ENCODE measurements at places on chromosomes 5 and 9.
A peak's percentile ranks its signal among the peaks of the same experiment; 100 is the strongest.

- no peak for DNase-seq
Observed at GRCh38 chr9:120542701-120543490, 37.1 kb downstream of the CDK5RAP2 start.

DNA sequence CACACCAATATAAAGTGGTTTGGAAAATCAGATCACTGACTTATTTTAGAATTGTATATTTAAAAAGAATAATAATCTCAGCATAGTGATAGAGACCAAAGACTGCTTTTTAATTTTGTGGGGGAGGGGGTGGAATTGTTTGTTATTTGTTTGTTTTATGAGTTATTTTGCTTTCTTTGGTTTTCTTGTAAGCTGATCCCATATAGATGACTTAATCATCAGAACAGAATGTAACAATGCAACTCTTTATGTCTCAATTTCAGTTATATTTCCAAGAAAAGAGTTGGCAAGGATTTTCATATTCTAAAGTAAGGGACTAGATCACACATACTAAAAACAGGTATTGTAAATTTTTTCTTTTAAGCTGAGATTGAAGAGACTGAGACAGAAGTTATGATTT is 984.9 kb downstream of the TLE4 start:
- no peak for DNase-seq

DNA sequence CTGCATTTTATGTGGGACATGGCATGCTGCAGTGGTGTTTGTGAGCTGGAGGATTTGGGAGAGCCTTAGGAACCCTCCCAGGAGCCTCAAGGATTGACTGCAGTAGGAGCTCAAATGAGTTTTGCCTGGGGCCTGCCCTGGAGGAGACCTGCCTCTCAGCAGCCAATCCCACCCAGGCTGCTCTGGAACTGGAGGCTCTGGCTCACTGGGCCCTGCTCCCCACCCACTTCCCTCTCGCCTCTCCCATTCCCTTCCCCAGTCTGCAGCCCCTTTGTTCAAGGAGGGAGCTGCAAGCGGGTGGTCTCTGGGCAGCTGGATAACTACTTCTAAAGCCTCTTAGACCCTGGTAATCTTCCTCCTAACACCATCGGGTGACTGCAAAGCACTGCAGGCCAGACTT is 24.2 kb downstream of the KCNIP1 start:
- DNase-seq: no peak

DNA sequence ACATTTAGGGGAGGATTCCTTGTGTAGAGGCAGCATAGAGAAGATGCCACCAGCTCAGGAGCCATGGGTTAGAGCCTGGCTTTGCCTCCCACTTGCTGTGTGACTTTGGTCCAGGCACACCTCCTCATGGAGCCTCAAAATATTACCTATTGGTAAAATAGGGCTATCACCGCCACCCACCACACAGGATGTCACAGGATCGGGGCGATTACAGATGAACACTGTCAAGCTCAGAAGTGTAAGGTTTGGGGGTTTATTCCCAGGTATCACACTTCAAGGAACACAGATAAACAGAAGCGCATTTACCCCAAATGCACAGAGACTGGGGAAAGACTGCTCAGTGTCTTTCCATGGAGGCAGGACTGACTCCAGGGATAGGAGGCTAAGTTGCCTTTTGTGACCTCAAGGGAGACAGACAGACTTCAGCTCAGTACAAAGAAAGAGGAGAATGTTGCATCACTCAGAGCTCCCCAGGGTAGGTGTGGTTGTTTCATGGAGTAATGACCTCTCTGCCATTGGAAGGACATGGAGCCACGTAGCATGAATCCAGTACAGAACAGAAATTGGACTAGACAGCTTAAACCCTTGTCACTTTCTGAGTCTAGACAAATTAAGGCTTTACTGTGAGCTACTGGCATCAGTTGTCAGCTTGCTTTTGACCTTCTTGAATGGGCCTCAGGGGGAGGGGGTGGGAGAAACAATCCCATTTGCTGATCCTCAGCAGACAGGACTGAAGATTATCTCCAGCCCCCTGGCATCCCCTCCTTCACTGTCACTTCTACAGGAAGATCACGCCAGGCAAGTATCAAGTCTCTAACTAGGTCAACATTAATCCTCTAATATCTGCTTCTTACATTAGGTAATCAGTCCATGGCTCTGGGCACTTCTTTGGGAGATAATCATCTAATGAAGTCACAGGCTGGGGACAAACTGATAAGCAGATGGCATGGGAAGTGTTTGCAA is 6.5 kb downstream of the TRAF1 start:
- no peak for DNase-seq

DNA sequence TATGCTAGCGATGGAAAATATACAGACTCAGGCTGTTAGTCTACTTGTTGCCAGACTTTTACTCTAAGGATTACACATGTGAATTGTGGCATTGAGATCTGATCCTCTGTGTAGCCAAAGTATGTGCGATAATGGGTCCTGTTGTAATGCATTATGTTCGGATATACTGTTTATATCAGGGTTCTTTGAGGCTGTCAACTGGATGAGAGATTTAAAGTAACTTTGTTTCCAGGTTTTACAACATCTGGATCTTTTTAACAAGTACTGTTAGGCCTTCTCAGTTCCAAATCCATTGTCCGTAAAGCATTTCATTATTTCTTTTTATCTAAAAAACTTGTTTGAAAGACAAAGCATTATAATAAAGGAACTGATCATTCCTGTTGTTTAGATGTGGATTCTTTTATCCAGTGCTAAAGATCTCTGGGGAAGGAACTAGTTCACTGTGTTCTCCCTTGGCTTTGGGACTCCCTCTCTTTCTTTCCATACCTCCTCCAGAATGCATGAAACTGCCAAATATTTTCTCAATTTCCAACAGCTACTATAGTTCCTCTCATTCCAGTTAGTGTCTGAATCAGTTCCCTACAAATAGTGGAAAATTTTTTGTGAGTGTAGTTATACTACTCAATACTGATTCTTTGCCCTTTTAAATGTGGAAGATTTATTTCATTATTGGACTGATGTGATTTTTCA is 68.8 kb downstream of the HACD4 start:
- no peak for DNase-seq

DNA sequence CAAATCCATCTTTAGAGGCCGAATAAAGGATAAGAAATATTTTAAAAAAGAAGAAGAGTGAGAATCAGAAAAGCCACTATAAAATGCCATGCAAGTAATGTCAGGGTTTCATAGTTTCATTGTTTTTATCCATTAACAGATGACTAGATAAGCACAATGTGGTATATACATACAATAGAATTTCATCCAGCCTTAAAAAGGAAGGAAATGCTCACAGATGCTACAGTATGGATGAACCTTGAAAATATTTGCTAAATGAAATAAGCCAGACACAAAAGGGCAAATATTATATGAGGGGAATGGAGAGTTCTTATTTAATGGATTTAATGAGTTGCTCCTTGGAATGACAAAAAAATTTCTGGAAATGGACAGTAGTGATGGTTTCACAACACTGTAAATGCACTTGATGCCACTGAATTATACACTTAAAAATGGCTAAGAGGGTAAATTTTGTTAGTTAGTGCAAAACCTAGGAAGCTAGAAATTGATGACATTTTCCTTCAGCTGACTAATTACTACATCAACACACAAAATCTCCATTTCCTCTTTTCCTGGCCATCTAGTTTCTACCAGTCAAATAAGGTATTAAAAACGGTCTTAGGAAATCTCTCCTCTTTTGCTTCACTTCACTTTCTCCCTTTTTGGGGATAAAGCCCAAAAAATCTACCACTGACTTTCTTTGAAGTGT is 86.6 kb downstream of the GNA14 start:
- no peak for DNase-seq

DNA sequence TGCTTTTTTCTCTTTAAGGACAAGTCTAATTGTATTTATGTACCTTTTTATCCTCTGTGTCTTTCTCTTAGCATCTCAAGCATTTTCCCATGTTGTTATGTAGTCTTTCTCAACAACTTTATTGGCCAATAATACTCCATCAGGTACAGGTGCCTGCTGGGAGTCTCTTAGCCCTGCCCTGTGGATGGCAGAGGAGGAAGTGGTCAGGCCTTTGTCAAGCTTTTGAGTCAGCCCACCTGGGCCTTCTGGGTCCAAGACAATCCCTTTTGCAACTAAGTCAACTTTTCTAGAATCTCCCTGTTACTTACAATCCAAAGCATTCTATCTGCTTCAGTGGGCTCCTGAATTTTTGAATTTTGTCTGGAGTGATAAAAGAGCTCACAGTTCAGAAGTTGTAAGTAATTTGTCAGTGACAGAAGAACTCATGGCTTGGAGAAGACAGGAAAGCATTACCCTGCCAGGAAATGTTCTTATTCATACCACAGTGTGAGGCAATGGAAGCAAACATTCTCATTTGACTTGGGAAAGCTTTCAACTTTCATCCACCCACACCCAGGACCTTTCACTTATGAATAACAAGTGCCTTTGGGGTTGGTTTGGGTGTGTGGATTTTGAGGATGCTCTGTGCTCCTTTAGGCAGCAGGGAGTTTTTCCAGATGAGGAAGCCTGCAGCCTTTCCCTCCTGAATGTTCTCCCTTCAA is 200.0 kb upstream of the S1PR3 start:
- no peak for DNase-seq

GRCh38 chr5:118778941-118779340 is 209.4 kb downstream of the DTWD2 start:
- DNase-seq: no peak

GRCh38 chr5:56490971-56491468 is 257.9 kb upstream of the ANKRD55 start:
- no peak for DNase-seq

- DNase-seq: no peak
Observed at GRCh38 chr5:37109338-37109737, 139.8 kb downstream of the CPLANE1 start.

- DNase-seq: no peak
Observed at GRCh38 chr5:168104811-168105481, 186.5 kb upstream of the WWC1 start.

DNA sequence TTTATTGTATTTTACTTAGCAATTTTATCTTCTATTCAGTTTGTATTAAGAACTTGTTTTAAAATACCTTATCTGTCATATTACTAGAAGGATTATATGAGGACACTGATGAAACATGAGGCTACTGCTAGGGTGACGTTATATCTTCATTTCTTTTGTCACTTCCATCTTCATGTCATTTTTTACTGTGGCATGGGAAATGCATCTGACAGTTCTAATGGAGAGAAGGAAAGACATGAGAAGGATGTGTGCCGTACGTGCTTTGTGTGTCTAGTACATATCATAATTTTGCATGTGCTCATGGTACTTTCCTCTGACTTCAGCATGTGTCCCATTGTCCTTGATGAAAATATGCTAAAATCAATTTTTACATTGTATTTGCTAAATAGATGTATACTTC is 258.2 kb downstream of the PTPRD start:
- DNase-seq: no peak

DNA sequence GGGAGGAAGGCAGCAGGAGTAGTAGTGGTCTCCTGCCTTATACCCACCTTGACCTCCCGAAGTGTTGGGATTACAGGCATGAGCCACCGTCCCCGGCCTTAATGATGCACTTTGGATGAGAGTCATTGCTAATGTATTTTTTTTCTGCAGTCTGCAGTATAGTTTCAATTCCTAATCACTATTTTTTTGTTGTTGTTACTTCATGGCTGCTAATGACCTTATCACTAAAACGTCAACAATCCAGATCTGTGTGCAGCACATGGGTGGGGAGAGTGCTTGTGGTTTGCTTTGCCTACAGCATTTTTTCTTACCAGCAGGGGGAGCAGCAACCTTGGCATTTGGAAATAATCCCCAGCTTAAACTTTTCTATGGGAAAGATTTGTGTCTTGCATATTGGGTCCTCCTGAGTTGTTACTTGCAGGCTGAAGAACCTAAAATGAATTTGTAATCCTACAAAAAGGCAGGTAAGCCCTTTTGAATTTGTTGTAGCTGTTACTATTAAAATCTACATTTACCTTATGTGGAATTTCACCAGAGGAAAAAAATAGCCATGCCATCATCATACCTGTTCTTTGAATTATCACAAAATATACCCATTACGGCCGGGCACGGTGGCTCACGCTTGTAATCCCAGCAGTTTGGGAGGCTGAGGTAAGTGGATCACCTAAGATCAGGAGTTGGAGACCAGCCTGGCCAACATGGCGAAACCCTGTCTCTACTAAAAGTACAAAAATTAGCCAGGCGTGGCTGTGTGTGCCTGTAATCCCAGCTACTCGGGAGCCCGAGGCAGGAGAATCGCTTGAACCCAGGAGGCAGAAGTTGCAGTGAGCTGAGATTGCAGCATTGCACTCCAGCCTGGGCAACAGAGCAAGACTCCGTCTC is 6.3 kb upstream of the MED7 start:
- DNase-seq: peak; percentile 46

DNA sequence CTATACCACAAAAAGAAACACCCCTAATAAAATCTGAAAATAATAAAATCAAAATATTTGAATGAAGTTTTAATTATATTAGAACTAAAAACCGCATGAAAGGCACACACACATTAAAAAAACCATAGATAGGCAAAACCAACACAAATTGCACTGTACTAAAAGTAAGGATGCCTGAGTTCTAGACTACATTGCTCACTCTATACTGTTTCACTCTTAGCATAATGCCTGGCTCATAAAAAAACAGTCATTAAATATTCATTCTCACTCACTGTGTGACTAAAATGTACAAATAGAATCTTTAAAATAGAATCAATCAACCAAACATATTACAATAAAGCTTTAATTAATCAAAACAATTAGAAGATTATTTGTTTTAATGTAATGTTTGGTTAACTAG is 41.7 kb downstream of the CETN3 start:
- no peak for DNase-seq

DNA sequence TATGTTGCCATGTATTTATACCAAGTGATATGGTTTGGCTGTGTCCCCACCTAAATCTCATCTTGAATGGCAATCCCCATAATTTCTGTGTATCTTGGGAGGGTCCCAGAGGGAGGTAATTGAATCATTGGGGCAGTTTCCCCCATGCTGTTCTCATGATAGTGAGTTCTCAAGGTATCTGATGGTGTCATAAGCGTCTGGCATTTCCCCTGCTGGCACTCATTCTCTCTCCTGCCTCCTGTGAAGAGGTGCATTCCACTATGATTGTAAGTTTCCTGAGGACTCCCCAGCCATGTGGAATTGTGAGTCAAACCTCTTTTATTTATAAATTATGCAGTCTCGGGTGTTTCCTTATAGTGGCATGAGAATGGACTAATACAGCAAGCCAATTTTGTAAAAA is 140.8 kb upstream of the ADAMTSL1 start:
- no peak for DNase-seq

DNA sequence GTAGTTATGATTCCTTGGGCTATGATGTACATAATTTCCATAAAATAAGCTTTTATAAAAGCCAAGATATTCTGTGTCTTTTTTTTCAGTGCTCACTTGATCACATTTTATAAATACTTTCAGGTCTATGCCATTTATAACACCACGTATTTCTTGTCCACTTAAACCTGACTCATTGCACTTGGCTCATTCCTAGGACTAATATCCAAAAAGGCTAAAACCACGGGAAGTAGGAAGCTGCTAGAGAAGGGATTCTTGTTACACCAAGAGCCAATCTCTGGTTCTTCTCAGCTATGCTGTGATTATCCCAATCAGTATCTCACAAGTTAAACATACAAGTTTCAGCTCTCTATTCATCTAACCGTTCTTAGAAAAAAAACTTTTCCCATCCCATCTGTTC is 80.4 kb upstream of the CDH6 start:
- DNase-seq: no peak

- no peak for DNase-seq
Observed at GRCh38 chr9:78826527-78826926, 529.6 kb downstream of the PSAT1 start.

- DNase-seq: no peak
Observed at GRCh38 chr5:68261569-68262065, 46.1 kb downstream of the PIK3R1 start.
